Body of pancreas (tissue), 4 donors: ENCODE measurements at places on chromosomes 3 and 15. TPM values are rescaled to one million over a fixed set of nuclear protein-coding genes. Genes with fewer than 3 reads are reported as not detected.
A peak's percentile ranks its signal among the peaks of the same experiment; 100 is the strongest.

GRCh38 chr15:70316059-70316600 lies 218.4 kb upstream of the TLE3 start:
- no peak for DNase-seq

The COLQ gene
- total RNA-seq: 5.3 TPM

- no peak for DNase-seq
Measured at GRCh38 chr3:81931265-81932251, 170.1 kb upstream of the GBE1 start.

- no peak for DNase-seq
Measured at GRCh38 chr3:108474581-108474980, 35.8 kb downstream of the MYH15 start.

DNA sequence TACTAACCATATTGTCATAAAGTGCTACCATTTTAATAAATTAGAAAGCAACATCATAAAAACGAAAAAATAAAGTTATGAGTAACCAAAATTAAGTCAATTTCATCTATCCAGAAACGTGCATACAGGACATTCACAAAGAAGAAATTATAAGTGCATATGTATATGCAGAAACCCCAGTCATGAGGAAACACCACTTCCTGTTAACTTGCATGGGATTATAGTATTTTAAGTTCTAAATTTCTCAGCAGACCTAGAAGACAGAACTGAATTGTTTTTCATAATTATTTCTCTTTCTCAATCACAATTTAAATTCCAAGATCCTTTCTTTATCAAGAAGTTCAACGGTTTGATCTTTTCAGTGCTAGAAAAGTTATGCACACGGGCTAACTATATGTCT lies 1.4 kb upstream of the KBTBD8 start:
- DNase-seq: no peak

- no peak for DNase-seq
Measured at GRCh38 chr3:115148142-115148790, 1.2 kb upstream of the ZBTB20 start.

The SNURF gene
- 1.6 TPM for total RNA-seq

- DNase-seq: no peak
Measured at GRCh38 chr3:50378757-50379156, 19.4 kb upstream of the TMEM115 start.

- DNase-seq: no peak
Measured at GRCh38 chr3:154552338-154552737, 122.3 kb upstream of the GPR149 start.

DNA sequence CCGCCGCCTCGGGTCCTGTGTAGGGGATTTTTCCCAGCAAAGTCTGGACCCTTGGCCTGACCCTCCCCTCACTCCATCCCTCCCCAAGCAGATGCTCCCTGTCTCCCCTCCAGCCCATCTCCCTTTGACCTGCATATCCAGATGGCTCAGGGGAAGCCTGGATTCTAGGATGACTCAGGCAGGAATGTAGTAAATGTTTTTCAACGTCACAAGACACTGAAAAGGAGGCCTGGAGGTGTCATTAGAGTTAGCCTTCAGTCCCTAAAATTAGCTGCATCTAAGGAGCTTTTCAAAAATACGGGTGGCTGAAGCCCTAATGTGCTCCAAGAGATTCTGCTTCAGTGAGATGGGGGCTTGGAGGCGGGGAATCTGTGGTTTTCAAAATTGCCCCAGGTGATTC lies 7.2 kb downstream of the ACAN start:
- no peak for DNase-seq

The TAGLN3 gene
- total RNA-seq: 0.99 TPM

- no peak for DNase-seq
Measured at GRCh38 chr3:5160940-5161858, 26.3 kb upstream of the EDEM1 start.

The ACSBG1 gene
- total RNA-seq: not detected

DNA sequence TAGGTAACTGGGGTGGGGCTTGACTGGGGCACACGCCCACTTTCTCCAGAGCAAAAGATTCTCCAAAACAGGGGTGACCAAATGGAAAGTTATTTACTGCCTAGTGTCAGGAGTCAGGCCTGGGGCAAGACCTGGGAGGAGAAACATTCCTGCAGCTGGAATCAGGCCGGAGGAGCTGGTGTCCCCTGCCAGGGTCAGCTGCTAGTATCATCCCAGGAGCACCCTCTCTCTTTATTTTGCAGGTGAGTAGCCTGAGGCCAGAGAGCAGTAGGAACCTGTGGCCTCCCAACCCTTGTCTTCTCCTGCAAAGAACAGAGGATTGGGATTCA lies 32.9 kb downstream of the DNAJB8 start:
- DNase-seq: no peak

DNA sequence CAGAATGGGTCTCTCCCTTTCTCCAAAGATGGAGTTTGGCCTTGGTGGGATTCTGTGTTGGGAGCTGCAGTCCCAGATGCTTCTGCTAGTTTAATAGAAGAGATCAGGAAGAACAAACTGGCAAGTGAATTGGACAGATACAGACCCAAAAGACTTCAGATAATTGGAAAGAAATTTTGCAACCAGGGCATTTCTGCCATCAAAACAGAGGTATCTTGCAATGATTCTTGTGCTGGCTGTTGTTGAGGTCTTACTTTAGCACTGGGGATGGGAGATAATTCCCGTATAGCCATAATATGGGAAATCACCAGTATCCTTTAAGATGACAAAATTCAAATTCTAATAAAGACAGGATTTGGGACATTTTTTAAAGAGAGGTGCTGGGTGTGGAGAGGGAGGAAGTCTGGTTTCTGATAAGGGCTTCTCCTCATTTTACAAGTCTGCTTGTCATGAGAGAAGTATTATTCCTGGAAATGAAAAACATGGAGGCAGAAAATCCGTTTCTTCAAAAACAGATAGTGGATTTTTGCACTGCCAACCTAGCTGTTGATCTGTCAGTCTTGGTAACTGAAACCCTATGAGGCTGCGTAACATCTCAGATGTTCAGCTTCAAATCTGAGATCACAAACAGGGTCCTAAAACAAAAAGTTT lies 40.1 kb downstream of the FNDC3B start:
- no peak for DNase-seq

DNA sequence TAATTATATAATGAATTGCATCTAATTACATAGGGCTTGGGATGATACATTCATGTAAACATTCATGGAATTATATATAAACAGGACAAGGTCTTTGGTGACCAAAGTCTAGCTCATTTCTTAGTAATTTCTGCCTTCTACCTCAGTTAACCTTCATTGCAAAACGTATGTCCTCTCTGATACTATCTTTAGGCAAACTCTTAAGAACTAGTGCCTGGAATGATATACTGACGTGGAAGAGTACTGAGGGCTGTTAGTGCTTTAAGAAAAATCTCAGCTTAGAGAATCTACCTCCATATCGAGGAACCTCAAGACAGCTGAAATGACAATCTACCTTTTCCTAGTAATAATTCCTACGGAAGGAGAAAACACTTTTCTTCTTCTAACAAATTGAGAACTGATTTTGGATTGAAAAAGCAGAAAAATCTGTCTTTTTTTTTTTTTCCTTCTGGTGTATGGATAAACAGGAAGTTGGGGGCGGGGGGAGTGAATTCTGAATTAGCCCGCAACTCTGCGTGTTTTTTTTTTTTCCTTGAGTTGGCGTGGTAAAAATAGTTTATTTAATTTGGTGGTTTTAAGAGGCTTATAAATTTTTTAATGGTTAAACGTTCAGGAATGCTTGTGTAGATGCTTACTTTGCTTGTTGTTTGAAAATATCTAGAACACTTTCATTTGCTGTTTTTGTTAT lies 43.2 kb downstream of the RARB start:
- no peak for DNase-seq

DNA sequence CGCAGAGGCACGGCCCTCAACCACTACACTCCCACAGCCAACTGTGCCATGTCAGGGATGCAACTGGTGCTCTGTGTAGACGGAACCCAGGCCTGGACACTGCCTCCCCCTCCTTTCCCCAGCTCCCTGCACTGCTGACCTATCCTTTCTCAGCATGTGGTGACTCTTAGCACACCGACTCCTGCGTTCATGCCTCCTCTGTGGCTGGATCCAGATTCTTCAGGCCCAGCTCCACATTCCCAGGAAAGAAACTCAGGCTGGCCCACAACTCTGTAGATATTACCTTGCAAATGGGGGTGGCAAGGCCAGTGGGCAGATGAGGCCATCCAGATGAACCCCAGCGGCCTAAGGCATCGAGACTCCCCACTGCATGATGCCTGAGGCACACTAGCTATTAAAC lies 272.7 kb downstream of the OCA2 start:
- no peak for DNase-seq

The CYFIP1 gene
- 68.5 TPM for total RNA-seq

DNA sequence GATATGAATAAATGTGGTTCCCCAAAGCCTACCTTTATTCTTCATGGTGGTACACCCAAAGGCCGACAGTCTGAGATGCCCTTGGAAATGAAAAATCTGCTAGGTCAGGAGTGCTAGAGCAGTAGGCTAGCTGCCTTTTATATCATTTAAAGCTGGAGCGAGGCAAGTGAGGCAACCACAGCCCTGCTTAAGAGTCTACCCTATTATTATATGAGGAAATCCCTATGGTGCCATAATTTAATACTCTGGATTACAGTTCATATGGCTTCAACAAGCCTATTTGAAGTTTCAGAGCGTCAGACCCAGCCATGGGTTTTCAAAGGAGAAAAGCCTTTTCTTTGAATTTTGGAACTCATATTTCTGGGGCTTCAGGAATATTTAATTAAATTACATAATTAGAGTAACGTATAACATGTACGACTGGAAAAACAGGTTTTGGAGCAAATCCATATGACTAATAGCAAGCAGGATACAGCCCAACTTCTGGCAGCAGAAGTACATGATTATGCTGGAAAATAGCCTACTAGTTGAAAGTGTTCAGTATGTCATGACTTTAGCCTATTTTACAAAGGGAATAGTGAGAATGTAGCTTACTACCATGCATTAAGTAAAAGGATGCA lies 18.0 kb upstream of the SLTM start:
- DNase-seq: no peak

GRCh38 chr3:193865896-193866480 lies 270.0 kb upstream of the HES1 start:
- no peak for DNase-seq

DNA sequence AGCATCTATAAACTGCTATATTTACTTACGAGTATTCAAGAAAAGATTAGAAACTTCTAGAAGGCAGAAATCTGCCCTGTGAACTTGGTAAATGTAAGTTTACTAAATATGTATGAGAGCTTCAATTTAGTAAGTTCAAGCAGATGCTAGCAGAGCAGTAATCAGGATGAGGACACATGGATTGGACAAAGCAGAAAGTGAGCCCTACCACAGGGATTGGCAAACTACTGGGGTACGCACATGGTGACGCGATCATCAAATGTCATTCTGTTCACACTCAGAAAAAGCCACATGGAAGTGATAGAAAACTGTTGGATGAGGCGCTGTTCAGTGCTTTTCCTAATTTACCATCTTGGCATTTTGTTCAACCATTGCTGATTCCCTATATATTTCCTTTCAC lies 360.2 kb upstream of the ZNF385D start:
- no peak for DNase-seq

DNA sequence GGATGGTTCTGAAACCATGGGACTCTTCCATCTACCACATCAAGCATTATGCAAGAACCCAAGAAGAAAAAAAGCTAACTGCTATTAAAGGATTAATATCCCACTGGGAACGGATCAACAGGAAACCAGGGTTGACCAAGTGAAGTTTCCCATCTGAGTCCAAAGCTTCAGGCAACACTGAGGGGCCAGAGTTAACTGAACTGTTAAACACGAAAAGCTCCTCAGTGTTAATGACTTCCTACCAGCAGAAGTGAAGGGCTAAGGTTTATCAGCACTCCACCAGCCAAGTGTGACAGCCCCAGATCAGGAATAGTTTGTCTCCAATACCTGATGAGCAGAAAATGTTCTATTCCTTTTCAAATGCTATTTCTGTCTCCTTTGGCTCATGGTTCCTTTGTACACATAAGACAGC lies 36.7 kb downstream of the PTPN9 start:
- no peak for DNase-seq

The C15orf40 gene
- 9.6 TPM for total RNA-seq

The CAMP gene
- not detected for total RNA-seq

GRCh38 chr3:66441129-66441528 lies 59.7 kb downstream of the LRIG1 start:
- DNase-seq: no peak

DNA sequence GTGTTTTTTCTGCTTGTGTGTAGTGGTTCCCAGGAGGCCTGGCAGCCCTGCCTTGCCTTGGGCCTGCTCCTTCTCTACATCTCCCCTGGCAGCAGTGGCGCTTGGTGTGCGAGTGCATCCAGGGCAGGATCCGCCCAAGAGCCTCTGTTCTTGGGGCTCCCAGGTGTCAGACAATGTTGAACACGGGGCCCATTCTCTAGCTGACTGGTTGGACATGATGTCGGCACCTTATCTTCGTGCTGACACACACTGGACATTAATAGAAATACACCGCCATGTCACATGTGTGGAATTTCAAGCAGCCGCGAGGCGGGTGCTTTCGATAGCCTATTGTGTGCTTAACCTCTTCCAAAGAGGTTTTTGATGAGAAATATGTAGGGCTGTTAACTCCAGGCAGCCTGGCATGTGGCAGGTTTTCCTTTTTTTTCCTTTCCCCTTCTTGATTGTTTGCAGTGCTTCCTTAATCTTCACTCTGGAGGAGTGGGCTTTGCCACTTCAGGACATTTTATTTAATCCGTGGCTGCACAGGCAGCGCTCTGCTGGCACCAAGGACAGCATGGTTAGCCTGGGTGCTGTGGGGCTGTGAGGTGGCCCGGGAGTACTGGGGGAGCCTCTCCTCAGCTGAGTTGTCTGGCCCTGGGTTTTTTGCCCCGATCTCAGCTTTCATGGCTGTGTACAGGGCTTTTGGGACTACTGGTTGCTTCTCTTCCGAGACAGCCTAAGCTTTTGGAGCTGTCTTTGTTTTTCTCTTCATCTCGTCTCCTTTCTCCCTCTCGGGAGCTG lies 42.5 kb downstream of the CHCHD6 start:
- DNase-seq: peak; percentile 37

DNA sequence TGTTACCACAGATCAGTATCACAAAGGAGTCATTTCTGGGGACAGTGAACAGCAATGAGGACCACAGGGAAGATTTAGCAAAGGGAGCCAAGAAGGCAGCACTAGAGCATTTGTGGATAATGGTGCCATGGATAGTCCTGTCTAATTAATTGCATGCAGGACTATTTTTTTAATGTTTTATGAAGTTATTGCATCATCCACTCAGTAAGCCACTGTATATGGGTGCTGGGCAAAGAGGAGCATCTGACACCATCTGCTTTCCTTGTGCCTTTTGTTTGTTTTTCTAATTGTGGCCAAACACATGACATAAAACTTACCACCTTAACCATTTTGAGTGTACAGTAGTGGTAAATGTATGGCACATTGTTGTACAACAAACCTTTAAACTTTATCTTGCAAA lies 301.1 kb upstream of the LRRFIP2 start:
- DNase-seq: no peak

- DNase-seq: no peak
Measured at GRCh38 chr3:102265720-102266119, 169.1 kb upstream of the ZPLD1 start.

GRCh38 chr3:134126153-134126552 lies 96.4 kb upstream of the SLCO2A1 start:
- DNase-seq: no peak

- DNase-seq: peak; percentile 16
Measured at GRCh38 chr3:47715928-47716327, 65.8 kb downstream of the SMARCC1 start.

GRCh38 chr15:80615783-80616391 lies 79.2 kb upstream of the ABHD17C start:
- peak; percentile 62 for DNase-seq

The PLA2G4D gene
- total RNA-seq: not detected
